ENCODE measurements at places on chromosomes 16 and 17.
A peak's percentile ranks its signal among the peaks of the same experiment; 100 is the strongest.

DNA sequence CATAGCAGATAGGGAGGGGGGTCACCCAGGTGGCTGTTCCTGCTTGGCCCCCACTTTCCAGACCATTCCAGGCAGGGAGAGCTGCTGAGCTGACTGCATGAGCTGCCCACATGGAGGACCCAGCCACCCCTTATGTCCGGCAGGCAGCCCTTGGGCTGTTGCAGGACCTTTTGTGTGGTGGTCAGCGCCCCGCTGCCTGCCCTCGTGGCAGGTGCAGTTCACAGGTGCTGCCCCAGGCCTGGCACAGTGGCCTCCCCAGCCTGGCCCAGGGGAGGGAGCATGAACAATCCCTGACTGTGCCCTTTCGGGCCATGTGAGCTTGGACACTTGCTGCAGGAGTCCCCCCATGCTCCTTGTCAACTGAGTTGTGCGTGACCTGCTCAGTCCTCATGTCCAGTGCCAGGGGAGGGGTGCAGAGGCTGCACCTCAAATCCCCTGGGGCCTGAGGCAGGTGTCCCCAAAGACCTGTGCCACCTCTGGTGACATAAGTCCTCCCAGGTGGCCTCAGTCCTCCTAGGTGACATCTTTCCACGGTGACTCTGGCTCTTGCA, 8.6 kb downstream of the TBC1D26 start:
- no peak for DNase-seq

GRCh38 chr16:35198223-35199199, 1739.1 kb downstream of the TP53TG3F start:
- DNase-seq: no peak

- no peak for DNase-seq
Observed at GRCh38 chr16:65743558-65743957, 621.7 kb upstream of the CDH11 start.

DNA sequence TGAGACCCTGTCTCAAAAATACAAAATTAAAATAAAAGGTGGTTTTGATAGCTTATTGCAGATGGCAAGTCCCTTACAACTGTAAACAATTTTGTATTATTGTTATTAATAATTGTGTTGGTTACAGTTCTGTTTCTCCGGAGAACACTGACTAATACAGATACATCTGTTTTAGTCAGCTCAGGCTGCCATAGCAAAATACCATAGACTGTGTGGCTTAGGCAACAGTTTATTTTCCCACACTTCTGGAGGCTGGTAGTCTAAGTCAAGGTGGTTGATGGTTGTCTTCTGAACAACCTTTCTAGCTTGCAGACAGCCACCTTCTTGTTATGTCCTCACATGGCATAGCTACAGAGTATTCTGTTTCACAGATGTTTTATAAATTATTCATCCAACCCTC, 14.2 kb upstream of the IL21R start:
- no peak for DNase-seq

DNA sequence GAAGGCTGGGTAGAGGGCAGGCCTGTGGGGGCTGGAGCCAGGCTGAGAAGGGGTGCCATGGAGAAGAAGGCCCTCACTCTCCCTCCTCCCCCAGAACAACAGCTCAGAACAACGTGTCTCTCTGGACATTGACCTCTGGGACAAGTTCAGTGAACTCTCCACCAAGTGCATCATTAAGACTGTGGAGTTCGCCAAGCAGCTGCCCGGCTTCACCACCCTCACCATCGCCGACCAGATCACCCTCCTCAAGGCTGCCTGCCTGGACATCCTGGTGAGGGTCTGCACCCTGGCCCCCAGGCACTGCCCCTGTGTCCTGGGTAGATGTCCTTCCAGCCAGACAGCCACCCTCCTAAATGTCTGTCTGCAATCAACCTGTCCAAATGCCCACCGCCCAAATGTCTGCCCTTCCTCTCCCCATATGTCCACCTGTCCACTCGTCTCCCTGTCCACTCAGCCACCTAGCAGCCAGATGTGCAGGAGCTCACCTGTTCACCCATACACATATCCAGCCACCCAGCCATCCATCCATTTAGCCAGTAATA, 12.2 kb downstream of the GJD3 start:
- no peak for DNase-seq

GRCh38 chr17:38590988-38591758, 14.6 kb downstream of the SRCIN1 start:
- DNase-seq: no peak

DNA sequence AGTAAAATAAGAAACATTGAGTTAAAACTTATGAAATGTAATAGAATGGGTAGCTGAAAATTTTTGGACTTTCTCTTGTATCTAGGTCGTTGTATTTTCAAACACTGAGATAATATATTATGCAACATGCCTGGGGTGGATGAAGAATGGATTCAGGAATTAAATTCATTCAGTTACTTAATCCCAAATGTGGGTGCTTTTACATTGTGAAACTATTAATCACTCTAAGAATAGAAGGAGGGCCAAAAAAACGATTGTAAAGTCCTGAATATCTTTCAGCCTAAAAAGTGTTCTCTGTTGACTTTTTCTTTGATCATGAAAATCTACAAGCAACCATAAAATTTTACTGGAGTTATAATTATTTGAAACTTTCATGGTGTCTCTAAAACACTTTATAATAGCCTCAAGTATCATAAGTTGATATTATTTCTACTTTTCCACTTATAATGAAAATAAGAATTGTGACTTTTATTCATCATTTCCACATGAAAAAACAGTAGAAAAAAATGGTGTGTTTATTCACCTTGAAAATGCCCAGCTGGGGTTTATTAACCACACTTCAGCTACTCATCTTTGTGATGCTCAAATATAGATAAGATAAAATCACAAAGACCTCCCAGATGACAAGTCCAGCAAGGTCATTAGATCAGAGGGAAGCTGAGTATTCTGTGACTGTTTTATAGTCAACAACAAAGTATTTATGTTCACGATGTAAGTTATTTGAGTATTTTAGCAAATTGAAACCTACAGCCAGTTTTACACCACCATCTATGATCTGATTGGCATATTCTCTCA, 619.9 kb upstream of the SOX9 start:
- DNase-seq: no peak

DNA sequence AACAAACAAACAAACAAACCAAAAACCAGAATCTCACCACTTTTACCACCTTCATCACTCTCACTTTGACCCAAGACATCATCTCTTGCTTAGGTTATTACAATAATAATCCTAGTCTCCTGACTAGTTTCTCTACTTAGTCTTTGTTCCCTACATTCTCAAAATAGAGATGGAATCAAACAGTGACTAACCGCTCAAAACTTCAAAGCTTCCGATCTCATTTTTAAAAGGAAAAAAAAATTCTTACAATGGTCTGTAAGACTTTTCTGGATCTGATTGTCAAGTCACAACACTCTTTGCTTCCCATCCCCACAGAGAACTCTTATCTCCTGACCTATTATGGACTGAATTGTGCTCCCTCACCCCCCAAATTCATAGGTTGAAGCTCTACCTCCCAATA, 60.9 kb downstream of the SPAG9 start:
- no peak for DNase-seq

DNA sequence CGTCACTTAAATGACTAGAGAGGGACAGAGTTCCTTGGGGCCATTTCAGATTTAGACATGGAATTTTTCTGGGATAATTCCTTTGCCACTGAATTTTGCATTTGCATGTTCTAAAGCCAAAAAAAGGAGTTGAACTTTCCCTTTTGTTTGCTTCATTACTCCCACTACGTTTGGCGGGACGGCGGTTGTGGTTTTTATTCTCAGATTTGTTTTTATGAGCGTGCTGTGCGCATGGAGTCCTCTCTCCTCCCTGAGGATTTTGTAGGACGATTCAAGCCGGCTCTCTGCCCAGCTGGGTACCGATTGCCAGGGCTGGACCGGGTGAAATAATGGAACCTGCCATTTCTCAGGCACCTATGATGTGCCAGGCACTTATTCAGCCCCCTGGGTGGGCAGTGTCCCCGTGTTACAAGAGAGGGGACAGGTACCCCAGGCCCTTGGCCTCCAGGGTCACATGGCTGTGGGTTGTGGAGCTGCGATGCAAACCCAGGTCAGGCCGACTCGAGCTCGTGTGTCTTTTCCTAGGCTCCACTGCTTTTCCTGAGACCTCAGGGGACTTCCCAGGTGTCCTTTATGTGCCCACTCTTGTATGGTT, 18.8 kb downstream of the CMIP start:
- DNase-seq: no peak

DNA sequence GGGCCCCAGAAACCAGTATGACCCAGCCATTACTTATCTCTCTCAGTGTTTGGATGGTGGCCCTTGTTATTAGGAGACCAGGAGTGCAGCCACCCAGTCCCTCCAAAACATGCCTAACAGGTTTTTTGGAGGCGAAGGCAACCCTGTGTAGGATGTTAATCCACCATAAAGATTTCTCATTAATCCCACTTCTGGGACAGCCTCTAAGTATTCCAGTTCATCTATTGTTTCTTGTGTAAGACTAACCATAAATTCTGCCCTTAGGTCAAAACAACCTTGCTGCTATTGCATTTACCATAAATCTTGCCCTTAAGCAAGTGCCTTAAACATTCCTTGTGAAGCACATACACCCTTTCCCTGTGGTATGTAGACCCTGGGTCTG, 21.5 kb upstream of the OR1F1 start:
- DNase-seq: no peak

GRCh38 chr17:15973016-15973415, 26.5 kb downstream of the ZSWIM7 start:
- DNase-seq: no peak

DNA sequence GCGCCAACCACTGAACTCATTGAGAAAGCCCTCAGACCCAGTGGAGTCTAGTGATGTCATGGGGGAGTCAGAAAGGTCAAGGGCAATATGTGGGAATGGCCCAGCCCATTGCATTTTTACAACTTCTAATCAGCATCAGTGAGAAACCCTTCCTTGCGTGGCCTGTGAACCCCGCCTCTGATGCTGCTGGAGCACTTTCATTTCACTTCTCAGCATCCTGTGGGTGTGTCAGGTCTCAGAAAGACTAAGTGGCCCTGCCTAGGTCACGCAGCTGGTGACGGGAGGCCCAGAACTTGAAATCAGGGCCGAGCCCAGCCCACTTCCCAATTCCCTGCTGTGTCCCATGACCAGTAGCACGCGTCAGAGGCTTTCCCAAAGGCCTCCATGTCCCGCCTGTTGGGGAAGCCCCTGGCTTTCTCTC, 6.1 kb downstream of the DNAI2 start:
- DNase-seq: peak; percentile 81

DNA sequence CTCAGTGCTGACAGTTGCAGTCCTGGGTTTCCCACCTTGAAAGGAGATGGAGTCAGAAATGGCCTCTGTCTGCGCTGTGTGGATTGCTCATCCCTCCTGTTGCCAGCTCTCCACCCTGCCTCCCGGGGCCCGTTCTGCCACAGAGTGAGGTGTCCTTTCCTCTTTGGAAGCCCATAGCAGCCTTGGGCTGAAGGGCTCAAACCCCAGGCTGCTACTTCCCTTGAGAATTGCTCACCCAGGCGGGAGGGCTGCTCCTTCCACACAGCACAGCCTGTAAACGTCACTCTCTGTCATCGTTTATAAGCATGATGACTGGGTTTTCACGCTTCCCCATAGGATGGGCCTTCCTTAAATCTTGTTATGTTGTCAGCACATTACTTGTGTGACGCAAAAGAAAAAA, 62.7 kb downstream of the FOXK2 start:
- no peak for DNase-seq

DNA sequence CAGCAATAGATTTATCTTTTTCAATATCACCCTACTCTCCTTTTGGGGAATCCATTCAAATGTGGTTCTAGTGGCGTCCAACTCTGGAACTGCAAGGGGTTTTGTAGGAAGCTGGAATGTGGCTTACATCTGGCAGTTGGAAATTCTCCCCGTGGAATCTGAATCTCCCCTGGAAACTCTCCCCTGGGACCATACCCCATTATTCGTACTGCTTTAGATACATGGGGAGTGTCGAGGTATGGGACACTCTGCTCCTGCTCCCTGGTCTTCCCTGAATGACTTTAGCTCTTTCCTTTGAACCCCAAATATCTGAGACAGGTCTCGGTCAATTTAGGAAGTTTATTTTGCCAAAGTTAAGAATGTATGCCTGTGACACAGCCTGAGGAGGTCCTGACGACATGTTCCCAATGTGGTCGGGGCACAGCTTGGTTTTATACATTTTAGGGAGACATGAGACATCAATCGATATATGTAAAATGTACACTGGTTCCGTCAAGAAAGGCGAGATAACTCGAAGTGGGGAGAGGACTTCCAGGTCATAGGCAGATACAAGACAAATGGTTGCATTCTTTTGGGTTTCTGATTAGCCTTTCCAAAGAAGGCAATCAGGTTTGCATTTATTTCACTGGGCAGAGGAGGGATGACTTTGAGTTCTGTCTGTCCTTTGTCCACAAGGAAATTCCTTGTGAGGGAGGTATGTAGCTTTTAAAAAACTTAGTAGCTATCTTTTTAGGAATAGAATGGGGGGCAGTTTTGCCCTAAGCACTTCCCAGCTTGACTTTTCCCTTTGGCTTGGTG, 89.1 kb upstream of the CORO6 start:
- no peak for DNase-seq

DNA sequence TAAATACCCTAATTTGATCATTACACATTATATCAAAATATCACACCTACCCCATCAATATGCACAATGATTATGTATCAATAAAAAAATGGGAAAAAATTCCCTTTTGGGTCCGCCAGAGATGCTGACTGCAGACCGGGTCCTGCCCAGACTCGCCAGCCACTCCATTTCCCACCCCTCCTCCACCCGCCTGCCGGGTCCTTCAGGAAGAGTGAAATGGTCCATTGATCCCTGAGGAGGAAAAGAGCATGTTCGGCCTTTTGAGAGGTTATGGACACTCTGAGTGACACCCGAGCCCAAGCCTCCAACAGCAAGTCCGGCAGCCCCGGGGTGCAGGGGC, 123.9 kb upstream of the ZFHX3 start:
- DNase-seq: no peak

DNA sequence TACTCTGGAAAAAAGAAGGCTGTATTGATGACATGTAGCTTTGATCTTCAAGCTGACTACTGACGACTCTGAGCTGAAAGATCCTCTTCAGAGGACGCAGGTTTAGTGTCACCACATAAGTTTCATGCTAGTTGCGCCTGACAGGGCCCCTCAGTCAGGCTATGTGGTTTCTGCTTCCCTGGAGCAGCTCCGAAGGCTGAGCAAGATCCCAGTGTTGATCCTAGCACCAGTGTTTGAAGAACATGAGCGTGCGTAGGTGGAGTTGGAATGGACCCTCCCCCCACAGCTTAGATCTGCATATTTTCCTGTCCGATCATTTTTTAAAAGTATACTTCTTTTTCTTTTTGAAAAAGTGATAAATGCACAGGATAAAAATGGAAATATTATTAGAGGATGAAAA, 17.3 kb downstream of the BANP start:
- no peak for DNase-seq

GRCh38 chr17:66462010-66462409, 159.6 kb downstream of the PRKCA start:
- DNase-seq: no peak

Data from CD4-positive, alpha-beta T cell treated with Interleukin-10 for 1 hour (primary cell).